Psoas muscle (tissue), 8 donors: ENCODE measurements at places on chromosomes 4 and X. TPM values are rescaled to one million over a fixed set of nuclear protein-coding genes. Genes with fewer than 3 reads are reported as not detected.

The AASDH gene
- polyA plus RNA-seq: 3.5 TPM

The SPACA5 gene
- not detected for polyA plus RNA-seq

The CT45A1 gene
- not detected for polyA plus RNA-seq

The EDA2R gene
- 0.08 TPM for polyA plus RNA-seq

The ABCG2 gene
- polyA plus RNA-seq: 0.10 TPM

The BTK gene
- polyA plus RNA-seq: 0.37 TPM

The RADX gene
- 0.83 TPM for polyA plus RNA-seq

The DKK2 gene
- 0.14 TPM for polyA plus RNA-seq

The SYN1 gene
- polyA plus RNA-seq: 2.4 TPM

The SSX4B gene
- not detected for polyA plus RNA-seq

The KLF8 gene
- polyA plus RNA-seq: 1.8 TPM

The HSFX3 gene
- polyA plus RNA-seq: not detected

The LIMCH1 gene
- polyA plus RNA-seq: 26.5 TPM

The DMD gene
- polyA plus RNA-seq: 6.8 TPM

The BMP3 gene
- 0.09 TPM for polyA plus RNA-seq

The SMPX gene
- 471 TPM for polyA plus RNA-seq

The ZXDA gene
- polyA plus RNA-seq: 0.75 TPM

The GRIA3 gene
- polyA plus RNA-seq: not detected

The PDZD11 gene
- polyA plus RNA-seq: 27.9 TPM

The NLGN3 gene
- 0.04 TPM for polyA plus RNA-seq

The DSPP gene
- polyA plus RNA-seq: not detected

The NUDT10 gene
- 0.04 TPM for polyA plus RNA-seq

The CDKL2 gene
- 0.40 TPM for polyA plus RNA-seq

The IL2 gene
- polyA plus RNA-seq: not detected

The TIMM17B gene
- 78.4 TPM for polyA plus RNA-seq

The PAGE4 gene
- polyA plus RNA-seq: 1.4 TPM

The UNC5C gene
- polyA plus RNA-seq: 0.04 TPM

The PNMA6F gene
- polyA plus RNA-seq: not detected

The CLDN22 gene
- polyA plus RNA-seq: not detected

The ELOVL6 gene
- 0.84 TPM for polyA plus RNA-seq

The AR gene
- polyA plus RNA-seq: 0.99 TPM

The ITGB1BP2 gene
- polyA plus RNA-seq: 26.8 TPM

The SLIT2 gene
- 0.22 TPM for polyA plus RNA-seq

The F8A2 gene
- polyA plus RNA-seq: not detected

The OSTC gene
- polyA plus RNA-seq: 34.6 TPM

The CFP gene
- polyA plus RNA-seq: 0.90 TPM

The FGA gene
- not detected for polyA plus RNA-seq

The HSFX1 gene
- 0.69 TPM for polyA plus RNA-seq

The STK26 gene
- polyA plus RNA-seq: 0.25 TPM

The ZNF185 gene
- polyA plus RNA-seq: 1.1 TPM

The GAGE10 gene
- not detected for polyA plus RNA-seq

The HSPA4L gene
- 0.36 TPM for polyA plus RNA-seq

The FAM114A1 gene
- polyA plus RNA-seq: 8.9 TPM

The KLHL13 gene
- polyA plus RNA-seq: 0.96 TPM

The FAM9A gene
- not detected for polyA plus RNA-seq
